H9 (cell line): ENCODE measurements at places on chromosomes 2 and 18. TPM values are rescaled to one million over a fixed set of nuclear protein-coding genes. Genes with fewer than 3 reads are reported as not detected.

The PARD6G gene
- total RNA-seq, result 11.2 and 12.0 TPM in 2 replicates

The MALT1 gene
- total RNA-seq, result 18.0 and 18.1 TPM in 2 replicates

The STK11IP gene
- 28.1 and 31.1 TPM in 2 replicates for total RNA-seq

The TMEM169 gene
- total RNA-seq, result 0.97 and 1.0 TPM in 2 replicates

DNA sequence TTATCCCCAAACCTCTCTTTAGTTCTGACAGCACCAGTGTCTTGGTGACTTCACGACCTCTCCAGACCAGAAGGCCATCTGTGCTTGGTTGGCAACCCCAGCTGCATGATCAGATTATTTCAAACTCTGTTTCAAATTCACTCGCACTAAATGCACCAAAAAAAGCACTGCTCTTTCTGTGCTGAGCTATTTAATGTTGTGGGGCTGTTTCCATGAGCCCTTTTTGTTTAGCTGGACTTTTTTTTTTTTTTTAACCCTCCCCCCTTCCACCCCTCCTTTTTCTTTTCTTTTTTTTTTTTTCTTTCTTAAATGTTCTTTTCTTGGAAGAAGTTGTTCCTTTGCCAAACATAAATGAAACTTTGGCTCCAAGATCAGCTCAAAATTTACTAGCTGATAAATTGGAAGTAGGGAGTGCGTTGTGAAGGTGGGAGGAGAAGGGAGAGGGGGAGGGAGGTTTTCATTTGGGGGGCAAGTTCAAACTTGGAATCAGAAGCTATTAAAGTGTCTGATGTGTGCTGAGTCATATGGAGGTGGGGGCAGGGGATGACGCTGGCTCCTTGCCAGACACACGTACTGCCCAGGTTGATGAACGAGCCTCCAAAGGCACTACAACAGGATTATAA is 543.0 kb upstream of the TNP1 start:
- no peaks in the 10 kb centered on the region for H3K36me3 ChIP-seq
- no peak overlapping the region for H3K27ac ChIP-seq
- peaks cover 4% of the 10 kb centered on the region; the same call in 1 of the 2 replicates for H3K4me1 ChIP-seq
- no peak for DNase-seq

- no peaks in the 10 kb centered on the region for H3K36me3 ChIP-seq
- no peak for DNase-seq
- no peaks in the 10 kb centered on the region; the same call in 1 of the 2 replicates for H3K4me1 ChIP-seq
- no peaks in the 10 kb centered on the region for H3K27me3 ChIP-seq
These were observed 136.2 kb downstream of the LAMA3 start for GRCh38 chr18:23825496-23825895.

- no peaks in the 10 kb centered on the region for H3K36me3 ChIP-seq
- no peak overlapping the region for H3K27ac ChIP-seq
- DNase-seq, result no peak
- no peak overlapping the region for H3K4me3 ChIP-seq
- no peaks in the 10 kb centered on the region for H3K27me3 ChIP-seq
These were observed 79.7 kb upstream of the TRIB2 start for GRCh38 chr2:12636837-12637581.

DNA sequence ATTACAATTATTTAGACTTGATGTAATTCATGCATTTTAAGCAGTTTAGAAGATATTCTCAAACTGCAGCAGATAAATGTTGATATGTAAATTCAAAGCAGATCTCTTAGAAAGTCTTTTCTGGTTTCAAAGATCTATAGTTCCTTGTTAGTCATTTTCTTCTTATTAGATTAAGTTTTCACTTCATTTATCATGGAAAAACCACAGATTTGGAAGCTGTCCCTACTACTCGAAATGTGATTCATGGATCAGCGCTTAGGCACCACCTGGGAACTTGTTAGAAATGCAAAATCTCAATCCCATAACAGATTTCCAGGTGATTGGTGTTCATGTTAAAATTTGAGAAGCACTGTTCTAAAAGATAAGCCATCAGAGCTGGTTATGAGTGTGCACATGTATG is 92.8 kb upstream of the CDH2 start:
- no peak overlapping the region for H3K27ac ChIP-seq
- H3K27me3 ChIP-seq, result no peaks in the 10 kb centered on the region
- no peak for DNase-seq
- H3K4me1 ChIP-seq, result no peaks in the 10 kb centered on the region
- H3K4me3 ChIP-seq, result no peak overlapping the region

DNA sequence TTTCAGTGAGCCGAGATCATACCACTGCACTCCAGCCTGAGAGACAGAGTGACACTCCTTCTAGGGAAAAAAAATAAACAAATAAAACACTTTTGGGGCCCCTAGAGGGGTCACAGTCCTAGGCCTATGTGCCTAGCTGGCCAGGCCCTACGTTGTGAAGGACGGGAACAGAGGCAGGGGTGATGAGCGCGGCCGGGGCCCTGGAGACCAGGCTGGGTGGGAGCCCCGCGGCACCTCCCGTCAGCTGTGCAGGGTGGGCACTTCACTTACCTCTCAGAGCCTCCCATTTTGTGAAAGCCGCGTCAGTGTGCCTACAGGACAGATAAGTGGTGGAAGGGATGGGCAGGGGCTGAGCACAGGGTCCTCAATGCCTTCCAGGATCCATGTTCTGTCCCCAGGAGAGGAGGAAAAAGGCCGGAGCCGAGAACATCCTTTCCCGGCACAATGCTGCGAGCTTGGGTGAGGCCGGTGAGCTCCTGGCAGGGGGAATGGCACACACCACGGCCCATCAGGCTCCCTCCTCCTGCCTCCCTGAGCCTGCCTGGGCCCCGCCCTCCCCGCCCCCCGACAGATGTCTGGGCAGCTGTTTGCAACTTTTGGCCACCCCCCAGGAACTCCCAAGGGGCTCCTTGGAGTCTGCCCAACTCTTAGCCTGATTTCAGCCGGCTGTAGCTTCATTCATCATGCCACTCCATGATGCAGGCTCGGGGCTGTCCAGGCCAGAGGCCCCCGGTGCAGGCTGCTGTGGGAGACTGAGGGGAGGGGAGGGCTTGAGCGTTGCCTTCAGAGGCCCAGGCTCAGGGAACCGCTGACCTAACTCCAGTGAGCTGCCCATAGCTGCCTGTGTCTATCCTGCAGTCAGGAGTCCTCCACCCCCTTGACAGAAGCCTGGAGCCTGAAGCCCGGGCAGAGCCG is 196.5 kb downstream of the TFCP2L1 start:
- H3K4me3 ChIP-seq, result no peak overlapping the region
- H3K27me3 ChIP-seq, result no peaks in the 10 kb centered on the region
- no peaks in the 10 kb centered on the region for H3K4me1 ChIP-seq
- no peak for DNase-seq
- H3K27ac ChIP-seq, result no peak overlapping the region

GRCh38 chr2:101812226-101812625 is 114.7 kb downstream of the MAP4K4 start:
- peaks cover 11% of the 10 kb centered on the region for H3K4me1 ChIP-seq
- H3K4me3 ChIP-seq, result no peak overlapping the region
- no peak for DNase-seq
- H3K27me3 ChIP-seq, result no peaks in the 10 kb centered on the region
- no peaks in the 10 kb centered on the region; the same call in 1 of the 2 replicates for H3K36me3 ChIP-seq

DNA sequence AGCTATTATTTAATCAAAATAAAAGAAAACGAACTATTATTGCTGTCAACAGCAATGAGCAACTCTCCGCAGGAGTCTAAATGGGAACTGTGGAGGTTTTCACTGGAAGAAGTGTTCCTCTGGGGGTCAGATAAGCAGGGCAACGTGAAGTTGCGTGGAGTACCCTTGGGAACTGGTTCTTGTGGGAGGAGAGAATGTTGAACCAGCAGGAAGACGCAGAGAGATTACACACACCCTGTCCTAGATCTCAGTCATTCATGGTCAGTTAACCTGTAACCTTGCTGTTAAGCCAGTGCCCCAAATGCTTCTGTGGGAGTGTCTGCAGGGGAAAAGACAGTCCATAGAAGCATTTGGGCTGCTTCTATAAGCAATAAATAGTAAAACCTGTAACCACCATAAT is 20.4 kb upstream of the CABLES1 start:
- H3K36me3 ChIP-seq, result no peaks in the 10 kb centered on the region
- no peak for DNase-seq
- no peaks in the 10 kb centered on the region for H3K27me3 ChIP-seq
- no peak overlapping the region for H3K4me3 ChIP-seq
- H3K27ac ChIP-seq, result no peak overlapping the region
- no peaks in the 10 kb centered on the region for H3K4me1 ChIP-seq

GRCh38 chr2:28510184-28510583 is 14.3 kb downstream of the PLB1 start:
- H3K27ac ChIP-seq, result no peak overlapping the region
- H3K4me1 ChIP-seq, result no peaks in the 10 kb centered on the region
- no peaks in the 10 kb centered on the region for H3K27me3 ChIP-seq
- no peak overlapping the region for H3K4me3 ChIP-seq
